Activated effector memory CD4-positive, alpha-beta T cell treated with Interleukin-2 at 50 U/mL for 16 hours (primary cell): ENCODE measurements at places on chromosomes 6 and 20.

- no peak for DNase-seq
Measured at GRCh38 chr6:90436403-90436802, 139.8 kb upstream of the BACH2 start.

DNA sequence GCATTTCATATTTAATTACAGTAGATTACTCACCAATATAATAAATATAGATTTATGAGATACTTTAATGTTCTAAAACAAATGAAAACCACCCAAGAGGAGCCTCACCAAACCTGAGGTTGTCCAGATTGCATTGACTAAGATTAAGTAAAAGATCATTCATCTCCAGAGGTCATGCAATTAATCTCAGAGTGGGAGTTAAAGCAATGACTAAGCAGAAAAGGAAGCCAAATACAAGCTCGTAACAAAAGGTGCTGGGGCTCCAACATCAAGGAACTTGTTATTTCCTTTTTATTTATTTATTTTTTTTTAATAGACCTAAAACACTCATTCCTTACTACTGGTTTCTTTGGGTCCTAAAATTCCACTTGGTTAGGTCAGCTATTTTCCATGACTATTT, 57.7 kb downstream of the RSPO3 start:
- no peak for DNase-seq

DNA sequence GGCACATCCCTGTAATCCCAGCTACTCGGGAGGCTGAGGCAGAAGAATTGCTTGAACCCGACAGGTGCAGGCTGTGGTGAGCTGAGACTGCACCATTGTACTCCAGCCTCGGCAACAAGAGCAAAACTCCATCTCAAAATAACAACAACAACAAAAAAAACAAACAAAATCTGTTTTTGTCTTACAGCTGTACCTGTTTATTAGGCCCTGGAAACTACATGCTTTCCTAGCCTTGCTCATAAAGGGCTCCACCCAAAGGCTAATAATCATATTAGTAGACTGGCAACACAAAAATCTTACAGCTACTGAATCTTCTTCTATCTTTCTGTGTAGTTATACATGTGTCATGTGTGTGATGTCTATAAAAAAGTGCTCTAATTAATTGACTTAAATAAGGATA, 503.9 kb upstream of the EYS start:
- no peak for DNase-seq

GRCh38 chr6:166520905-166521834, 65.3 kb downstream of the RAMACL start:
- DNase-seq = no peak

DNA sequence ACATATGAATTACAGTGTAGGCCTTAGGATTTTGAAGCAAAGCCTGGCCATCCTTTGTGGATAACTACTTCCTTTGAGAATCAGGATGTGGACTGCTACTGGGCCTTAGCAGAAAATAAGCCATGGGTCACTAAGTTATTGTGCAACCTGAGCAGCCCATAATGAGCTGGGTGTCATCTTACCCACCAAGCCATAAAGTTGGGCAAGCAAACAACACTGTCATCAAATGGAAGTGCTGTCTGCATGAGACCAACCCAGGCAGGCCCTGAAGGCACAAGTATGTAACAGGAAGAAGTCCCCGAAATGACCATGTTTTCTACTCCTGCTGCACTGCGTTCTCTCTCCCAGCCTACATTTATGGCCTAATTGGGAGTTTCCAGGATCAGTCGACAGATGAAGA, 205.6 kb upstream of the GGTLC1 start:
- no peak for DNase-seq

GRCh38 chr6:32779036-32779435, 15.7 kb upstream of the HLA-DQB2 start:
- no peak for DNase-seq

DNA sequence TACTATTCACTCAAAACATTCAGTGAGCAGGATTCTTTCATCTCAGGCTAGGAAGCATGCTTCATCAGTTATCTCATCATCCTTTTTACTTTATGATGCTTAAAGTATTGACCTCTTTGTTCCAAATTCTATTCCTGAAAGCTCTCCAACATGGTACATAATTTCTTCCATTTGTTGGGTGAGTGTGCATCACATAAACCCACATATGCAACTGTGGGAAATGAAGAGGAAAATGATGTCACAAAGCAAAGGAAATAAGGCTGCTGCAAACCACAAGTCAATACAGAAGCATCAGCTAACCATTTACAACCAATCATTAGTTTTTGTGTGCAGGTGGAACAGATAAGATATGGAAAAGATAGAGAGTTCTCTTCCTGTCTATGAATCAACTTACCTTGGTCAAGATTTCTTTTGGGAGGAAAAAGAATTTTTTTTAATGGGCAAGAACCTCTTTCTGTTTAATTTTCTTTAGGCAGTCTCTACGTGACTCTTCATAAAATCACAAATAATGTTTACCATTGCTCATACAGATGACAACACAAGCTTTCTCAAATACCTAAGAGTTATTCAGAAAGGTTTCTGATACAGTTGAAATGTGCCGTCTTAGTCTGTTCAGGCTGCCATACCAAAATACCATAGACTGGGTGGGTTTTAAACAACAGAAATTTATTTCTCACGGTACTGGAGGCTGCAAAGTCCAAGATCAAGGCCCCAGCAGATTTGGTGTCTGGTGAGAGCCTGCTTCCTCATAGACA, 259.9 kb downstream of the ADGRG6 start:
- no peak for DNase-seq

DNA sequence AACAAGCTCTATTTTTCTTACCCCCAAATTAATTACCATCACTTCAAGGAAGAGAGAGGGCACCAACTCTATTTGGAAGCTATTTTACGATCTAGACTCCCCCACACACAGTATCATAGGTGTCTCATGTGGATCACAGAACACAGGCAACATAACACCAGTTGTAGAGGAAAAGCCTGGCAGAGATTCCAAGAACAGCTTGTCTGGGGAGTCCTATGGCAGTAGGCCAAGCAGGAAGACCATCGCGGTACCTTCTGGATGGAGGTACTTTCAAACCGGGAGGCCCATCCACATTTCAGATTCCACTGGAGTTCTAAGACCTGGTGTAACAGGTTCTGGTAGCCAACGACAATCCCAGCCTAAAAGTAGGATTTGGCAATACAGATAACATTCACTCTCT, 37.6 kb upstream of the SPDEF start:
- no peak for DNase-seq

DNA sequence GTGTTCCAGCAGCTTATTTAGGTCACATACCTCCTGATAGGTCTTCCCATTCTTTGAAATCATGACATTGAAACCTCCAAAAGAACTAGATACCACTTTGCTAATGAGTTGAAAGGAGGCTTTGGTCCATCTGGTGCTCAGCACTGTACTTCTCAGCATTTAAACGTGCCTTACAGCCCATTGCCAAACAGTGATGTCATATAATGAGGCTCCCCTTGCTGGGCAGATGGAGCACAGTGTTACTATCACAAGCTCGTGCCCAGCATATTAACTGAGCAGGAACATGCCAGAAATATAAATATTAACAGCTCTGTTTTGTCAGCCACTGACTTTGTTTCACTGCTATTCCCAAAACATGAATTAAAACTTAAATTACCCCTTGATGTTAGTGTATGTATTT, 25.5 kb upstream of the MAPK13 start:
- no peak for DNase-seq

DNA sequence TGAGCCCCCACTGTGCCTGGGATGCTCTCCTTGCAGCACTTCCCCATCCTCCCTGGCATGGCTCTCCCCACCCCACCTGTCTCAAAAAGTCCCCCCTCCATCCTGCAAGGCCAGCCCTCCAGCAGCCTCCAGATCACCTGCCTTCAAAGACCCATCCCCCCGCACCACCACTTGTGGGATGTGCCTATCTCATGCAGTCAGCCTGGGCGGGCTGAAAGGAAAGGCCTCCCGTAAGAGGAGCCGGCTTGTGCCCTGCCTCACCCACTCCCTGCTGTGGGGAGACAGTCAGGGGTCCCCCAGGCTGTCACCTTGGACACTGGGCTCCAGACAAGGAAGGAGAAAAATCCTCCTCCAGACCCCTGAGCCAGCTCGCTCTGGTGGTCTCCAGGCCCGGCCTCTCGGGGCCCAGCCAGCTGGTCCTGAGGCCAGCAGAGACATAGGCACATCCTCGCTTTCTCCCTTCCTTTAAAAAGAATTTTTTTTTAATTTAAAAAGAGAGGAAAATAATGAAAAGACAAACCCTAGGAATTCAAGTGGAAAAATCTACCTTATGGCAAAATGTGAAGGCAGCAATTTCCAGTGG, 77.3 kb downstream of the GRM4 start:
- DNase-seq = no peak

GRCh38 chr6:166589337-166589731, 2.9 kb upstream of the RAMACL start:
- DNase-seq = no peak

DNA sequence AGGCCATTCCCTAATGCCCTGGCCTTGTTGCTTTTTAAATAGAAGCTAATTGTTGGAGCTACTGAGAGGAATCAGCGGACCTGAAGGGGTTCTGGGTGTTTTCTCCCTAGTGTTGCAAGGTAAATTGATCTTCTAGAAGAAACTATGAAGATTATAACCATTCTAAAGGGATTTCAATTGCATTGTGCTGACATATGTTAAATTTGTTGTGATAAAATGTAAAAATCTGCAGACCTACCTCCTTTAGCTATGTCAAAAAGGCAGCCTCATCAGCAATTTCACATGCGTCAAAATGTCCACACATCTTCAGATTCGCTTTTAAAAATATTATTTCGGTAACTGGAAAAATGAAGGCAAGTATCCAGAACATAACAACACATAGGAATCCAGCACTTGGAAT, 44.4 kb downstream of the IYD start:
- DNase-seq = no peak

DNA sequence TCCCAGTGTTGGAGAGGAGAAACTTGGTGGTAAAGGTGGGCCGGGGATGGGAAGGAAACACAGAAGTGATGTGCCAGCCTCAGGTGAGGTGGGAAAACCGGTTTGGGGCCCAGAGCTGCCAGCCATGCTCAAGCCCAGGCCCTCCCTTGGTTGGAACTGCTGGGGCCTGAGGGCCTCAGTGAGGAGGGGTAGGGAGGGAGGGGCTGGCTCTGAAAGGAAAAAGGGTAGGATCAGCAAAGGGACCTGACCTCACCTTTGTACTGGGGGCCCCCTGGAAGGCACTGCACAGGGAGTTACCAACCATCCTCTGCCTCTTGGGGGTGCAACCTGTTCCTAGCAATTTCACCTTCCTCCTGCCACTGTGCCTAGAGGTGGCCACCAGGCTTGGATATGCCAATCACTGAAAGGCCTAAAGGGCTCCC, 1.8 kb upstream of the SPEF1 start:
- DNase-seq = no peak

DNA sequence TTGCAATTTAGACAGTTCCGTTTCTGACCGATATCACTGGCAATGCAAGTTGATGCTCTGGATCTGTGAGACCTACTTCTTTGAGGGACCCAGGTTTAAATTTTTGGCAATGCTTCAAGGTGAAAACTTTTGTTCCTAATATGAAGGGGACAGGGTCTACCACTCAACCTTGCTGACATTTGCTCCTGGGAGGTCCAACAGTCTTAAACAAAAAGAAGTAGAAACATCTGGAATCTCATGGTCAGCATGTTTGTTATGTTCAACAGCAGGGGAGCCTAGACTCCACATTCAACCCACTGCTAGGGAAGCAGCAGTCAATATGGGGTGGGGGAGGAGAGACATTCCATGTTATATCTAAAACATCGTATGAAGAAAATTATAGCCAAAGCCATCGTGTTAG, 196.4 kb downstream of the SIM1 start:
- no peak for DNase-seq

DNA sequence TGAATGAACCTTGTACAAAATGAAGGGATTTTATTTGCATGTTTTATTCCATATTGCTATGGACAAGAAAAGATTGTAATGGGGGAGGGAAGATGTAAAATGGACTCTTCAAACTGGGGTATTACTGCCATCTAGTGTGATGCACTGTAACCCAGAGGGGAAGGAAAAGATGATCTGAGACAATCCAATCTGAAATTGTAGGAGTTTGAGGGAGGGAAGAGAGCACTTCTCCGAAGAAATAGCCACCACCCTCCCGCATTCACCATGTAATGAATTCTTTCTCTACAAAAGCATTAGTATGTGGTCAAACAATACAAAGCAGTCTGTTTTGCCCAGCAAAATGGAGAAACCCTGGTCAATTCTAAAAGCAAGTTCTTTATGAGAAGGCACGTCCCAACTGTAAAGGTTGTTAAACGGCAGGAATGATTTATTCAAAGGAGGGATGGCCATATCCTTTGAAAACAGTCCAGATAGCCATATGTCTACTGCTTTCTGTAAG, 679.5 kb upstream of the NRSN1 start:
- DNase-seq = no peak

GRCh38 chr6:118724211-118724610, 72.8 kb upstream of the CEP85L start:
- no peak for DNase-seq

GRCh38 chr20:50651676-50652075, 39.7 kb downstream of the RIPOR3 start:
- DNase-seq = no peak

DNA sequence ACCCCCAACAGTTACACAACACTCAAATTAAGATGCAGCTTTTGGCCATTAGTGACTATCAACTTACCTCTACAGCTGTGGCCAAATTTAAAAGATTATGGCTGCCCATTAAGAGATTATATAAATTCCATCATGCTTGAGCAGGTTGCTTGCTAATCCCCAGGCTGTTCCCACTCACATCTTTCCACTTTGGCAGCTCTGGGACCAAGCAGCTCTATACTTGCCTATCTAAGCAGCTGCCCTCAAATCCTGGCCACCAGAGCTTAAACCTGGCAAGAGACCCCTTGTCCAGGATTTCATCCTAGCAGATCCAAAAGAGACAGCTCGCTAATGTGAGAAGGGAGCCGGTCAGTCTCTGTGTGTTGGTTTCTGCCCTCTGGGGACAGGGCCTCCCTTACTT, 127.9 kb downstream of the SLC23A2 start:
- no peak for DNase-seq

DNA sequence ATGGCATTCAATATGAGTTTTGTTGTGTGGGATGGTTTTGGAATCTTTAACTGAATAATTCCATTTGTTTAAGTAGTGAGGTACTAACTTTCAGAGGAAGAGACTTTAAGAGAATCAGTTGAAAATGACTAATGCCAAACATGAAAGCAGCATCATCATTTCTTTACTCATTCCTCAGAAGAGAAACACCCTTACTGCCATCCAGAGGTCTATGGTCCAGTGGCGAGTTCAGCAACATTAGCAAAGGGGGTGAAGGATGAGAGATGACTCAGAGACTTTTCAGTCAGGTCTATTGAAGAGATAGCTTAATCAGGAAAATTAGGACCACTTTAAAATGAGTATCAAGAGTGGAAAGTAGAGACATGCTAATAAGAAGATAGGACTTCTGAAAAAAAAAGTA, 118.8 kb downstream of the COL19A1 start:
- DNase-seq = no peak

DNA sequence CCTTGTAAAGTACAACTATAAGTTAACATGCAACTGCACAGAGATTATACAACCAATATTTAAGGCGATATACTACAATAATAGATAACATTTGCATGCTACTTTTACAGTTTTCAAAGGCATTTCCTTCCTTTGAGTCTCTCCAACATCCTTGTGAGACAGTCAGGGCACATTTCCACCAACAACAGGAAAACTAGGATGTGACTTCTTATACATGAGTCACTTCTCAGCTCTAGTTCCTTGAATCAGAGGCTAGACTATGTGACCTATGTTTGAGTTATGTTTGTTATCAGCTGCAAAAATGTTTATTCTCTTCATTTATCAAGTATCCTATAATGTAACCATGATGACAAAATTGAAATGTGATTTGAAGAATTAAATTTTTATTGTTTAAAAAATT, 51.7 kb upstream of the TFAP2D start:
- no peak for DNase-seq

- peak; percentile 28 for DNase-seq
Measured at GRCh38 chr20:18276821-18277220, 11.5 kb upstream of the ZNF133 start.
